Ovary (tissue), 10 donors: ENCODE measurements at places on chromosomes 4 and X.
A peak's percentile ranks its signal among the peaks of the same experiment; 100 is the strongest.

GRCh38 chr4:13378973-13379759 is 105.0 kb downstream of the RAB28 start:
- no peak for DNase-seq

- no peak for DNase-seq
These were observed 2154.4 kb upstream of the AGA start for GRCh38 chr4:179596621-179597020.

DNA sequence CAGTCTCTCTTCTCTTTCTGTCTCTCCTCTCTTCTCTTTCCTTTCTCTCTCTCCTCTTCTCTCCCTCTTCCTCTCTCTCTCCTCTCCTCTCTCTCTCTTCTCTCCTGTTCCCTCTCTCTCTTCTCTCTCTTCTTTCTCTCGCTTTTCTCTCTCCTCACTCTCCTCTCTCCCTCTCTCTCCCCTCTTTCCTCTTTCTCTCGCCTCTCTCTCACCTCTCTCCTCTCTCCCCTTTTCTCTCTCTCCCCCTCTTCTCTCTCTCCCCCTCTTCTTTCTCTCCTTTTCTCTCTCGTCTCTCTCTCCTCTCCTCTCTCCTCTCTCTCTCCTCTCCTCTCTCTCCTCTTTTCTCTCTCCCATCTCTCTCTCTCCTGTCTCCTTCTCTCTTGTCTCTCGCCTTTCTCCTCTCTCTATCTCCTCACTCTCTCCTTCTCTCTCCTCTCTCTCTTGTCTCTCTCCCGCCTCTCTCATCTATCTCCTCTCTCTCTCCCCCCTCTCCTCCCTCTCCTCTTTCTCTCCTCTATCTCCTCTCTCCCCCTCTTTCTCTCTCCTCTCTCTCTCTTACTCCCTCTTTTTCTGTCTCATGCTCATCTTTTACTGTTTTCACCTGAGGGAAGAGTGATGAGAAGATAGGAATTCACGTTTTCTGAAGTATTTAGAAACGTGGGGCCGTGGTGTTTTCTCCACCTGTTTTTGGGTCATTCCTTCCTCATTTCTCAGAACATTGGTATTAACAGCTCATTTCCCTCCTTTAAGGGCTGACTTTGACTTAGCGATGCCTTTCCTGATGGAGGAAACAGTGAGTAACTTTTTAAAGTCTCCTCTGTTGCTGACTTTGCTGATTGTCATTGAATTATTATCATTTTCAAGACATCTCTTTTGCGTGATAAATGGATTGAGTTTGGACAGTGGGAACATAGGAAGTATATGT is 80.6 kb upstream of the CD99 start:
- no peak for DNase-seq

- no peak for DNase-seq
These were observed 30.4 kb downstream of the PLS3 start for GRCh38 chrX:115591420-115591819.

- no peak for DNase-seq
These were observed 14.5 kb downstream of the CHRNA9 start for GRCh38 chr4:40349561-40350198.

- DNase-seq, result no peak
These were observed 1.6 kb upstream of the NAT8L start for GRCh38 chr4:2057382-2058065.

DNA sequence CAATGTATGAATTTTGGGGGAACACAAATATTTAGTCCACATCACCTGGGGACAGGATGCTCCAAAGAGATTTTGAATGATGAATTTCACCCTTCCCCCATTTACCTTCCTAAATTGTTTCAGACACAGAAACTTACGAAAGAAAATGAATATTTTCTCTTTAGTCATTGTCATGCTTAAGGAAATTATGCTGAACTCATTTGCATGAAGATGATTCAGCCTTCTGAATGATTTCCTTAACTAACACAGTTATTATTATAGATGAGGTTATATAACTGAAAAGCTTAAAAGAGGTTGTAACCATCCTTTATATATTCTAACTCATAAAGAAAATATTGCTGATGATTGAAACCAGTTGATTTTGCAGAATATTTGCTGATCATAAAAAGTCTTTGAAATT is 61.1 kb downstream of the KCNIP4 start:
- no peak for DNase-seq

DNA sequence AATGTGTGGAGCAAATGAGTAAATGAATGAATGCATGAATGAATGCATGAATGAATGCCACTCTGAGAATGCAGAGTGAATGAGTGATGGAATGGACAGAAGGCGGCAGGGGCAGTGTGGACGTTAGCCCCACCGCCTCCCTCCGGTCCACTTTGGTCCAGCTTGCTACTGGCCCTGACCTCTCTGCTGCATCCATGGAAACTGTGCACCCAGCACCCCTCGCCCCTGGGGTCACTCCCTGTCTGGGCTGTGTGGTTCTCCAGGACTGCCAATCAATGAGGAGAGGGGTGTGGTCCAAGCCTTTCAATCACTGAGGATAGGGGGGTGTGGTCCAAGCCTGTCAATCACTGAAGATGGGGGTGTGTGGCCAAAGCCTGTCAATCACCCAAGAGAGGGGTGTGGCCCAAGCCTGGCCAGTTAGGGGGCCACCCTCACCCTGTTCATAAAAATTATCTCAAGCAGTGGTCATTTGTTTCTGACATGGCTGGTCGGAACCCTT is 39.2 kb upstream of the ASMTL start:
- DNase-seq, result no peak

DNA sequence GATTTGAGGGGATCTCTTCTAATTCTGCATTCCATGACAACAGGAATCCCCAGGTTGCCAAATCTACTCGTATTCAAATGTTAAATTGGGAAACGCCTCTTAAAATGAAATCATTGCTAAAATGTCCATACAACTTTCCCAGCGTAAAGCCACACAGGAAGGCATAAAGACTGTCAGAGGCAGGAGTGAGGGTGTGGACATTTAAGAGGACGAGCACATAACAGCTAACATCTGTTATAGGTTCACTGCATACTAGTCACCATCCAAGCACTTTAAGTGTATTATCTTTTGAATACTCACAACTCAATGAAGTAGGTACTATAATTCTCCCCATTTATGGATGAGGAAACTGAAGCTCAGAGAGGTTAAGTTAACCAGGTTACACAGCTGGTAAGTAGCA is 35.6 kb downstream of the ATG4A start:
- no peak for DNase-seq

DNA sequence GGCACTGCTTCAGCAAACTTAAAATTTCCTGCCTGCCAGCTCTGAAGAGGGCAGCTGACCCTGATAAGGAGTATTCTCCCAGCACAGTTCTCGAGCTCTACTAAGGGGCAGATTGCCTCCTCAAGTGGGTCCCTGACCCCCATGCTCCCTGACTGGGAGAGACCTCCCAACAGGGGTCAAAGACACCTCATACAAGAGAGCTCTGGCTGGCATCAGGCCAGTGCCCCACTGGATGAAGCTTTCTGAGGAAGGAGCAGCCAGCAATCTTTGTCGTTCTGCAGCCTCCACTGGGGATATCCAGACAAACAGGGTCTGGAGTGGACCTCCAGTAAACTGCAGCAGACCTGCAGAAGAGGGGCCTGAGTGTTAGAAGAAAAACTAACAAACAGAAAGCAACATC is 1118.3 kb upstream of the ADGRL3 start:
- DNase-seq, result no peak

DNA sequence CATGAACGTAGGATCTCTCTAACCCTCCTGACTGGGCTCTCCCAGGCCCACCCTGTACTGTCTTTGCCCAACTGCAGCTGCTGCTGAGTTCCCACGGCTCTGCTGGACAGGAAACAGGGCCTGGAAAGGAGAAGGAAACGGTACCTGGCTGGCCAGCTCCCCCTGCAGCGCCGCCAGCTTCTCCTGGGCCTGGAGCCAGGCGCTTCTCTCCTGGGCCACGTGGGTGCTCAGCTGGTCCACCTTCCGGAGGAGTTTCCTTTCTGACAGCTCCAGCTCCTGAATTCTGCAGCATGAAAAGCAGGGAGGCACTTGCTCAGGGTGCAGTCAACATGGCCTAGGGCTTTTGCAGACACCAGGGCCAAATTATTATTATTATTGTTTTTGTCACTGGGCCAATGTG is 6.5 kb downstream of the C4orf50 start:
- peak; percentile 40 for DNase-seq

DNA sequence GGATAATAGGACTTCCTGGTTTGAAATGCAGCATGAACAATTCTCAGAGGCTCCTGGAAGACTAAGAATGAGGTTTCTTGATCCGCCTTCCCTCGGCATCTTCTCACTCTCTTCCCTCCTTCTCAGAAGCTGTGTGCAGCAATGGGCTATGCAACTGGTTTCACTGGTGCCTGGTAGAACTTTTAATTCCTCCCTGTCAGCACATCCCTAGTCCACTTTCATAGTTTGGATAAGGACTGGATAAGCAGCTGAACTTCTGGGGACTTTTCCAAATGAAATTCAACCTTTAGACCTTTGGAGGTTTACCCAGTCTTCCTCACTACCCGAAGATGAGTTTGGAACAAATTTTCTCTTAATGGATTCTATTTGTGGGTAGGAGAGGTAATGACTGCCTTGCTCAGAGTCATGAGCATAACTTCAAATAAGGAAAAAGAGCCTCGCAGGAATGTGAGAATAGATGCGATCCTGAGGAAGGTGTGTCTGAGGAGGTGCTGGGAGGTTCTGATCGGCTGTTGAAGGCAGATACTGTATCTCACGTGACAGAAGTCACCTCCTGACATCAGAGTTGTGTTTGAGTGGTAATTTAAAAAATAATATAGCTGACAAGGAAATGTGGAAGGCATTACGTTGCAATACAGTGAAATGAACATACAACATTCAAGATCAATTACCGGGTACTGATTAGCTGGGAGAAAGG is 56.0 kb upstream of the HAND2 start:
- no peak for DNase-seq

- no peak for DNase-seq
These were observed 88.0 kb downstream of the IRF2 start for GRCh38 chr4:184386271-184386781.

GRCh38 chr4:151358266-151358665 is 32.9 kb upstream of the SH3D19 start:
- DNase-seq, result no peak

GRCh38 chrX:134936542-134936941 is 54.2 kb upstream of the SMIM10 start:
- DNase-seq, result no peak

DNA sequence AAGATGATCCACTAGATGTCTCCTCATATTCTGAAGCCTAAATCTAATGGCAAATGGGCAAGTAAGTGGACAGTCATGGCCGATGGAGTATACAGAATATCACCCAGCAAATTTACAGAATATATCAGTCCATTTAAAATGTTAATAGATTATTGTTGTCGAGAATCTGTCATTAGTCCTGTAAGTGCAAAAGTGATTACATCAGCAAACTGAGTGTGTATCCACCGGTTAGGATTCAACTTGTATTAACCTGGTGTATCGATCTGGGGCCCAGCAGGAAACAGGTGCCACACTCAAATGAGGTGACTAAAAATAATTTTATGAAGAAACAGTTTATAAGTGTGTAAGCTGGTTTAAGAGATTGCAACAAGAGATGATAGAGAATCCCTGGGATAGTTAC is 367.9 kb upstream of the FAM47C start:
- no peak for DNase-seq

DNA sequence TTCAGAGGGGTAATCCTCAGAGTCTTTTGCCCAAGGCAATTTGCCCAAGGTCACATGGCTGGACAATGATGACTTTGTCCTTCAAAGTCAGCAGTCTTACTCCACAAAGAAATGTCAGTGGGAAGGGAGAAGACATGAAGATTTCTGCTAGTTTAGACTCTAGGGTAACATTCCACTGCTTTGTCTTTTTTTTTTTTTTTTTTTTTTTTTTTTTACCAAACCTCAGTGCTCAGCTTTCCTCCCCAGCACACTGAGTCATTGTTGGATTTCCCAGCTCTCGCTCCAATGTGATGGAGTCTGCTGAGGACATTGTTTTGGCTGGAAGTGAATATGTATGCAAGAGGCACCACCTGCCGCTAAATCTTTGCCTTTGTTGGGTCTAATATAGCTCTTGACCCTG is 7.2 kb upstream of the C1QTNF7 start:
- DNase-seq, result no peak

GRCh38 chrX:33277046-33277445 is 65.7 kb upstream of the DMD start:
- no peak for DNase-seq

DNA sequence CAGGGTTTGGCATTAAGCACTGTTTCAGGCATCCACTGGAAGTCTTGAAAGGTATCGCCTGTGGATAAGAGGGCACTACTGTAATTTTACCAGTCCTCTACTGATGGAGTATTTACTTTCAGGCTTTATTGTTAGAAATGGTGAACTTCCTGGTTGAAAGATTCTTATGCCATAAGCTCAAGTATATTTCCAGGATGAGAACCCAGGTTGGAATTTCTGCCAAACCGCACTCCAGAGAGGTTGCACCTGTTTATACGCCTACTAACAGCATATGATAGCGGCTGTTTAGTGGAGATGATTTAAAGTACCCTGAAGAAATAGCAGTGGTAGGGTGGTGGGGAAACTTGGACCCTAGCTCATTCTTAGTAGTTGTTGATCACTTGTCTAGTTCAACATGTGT is 9.9 kb downstream of the FNIP2 start:
- DNase-seq, result no peak

GRCh38 chrX:150314186-150314585 is 48.9 kb upstream of the MAMLD1 start:
- no peak for DNase-seq

DNA sequence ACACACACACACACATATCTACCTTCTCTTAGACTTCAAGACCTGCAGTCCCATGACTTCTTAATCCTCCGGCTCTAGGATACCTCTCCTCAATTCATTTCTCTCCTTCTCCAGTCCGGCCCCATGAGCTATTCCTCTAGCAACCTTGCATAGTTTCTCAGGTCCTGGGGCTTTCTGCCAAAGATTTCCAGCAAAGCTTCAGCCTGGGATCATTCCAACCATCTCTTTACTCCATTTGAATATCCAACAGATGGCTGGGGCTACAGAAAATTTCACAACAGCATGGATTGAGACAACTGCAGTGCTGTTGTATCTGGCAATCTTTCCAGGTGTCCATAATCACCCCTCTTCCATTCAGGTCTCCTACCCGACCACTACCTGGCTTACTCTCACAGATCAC is 184.1 kb downstream of the DCHS2 start:
- no peak for DNase-seq

GRCh38 chr4:103105558-103106356 is 6.1 kb upstream of the BDH2 start:
- no peak for DNase-seq

GRCh38 chr4:175561696-175562095 is 250.4 kb downstream of the GPM6A start:
- no peak for DNase-seq

DNA sequence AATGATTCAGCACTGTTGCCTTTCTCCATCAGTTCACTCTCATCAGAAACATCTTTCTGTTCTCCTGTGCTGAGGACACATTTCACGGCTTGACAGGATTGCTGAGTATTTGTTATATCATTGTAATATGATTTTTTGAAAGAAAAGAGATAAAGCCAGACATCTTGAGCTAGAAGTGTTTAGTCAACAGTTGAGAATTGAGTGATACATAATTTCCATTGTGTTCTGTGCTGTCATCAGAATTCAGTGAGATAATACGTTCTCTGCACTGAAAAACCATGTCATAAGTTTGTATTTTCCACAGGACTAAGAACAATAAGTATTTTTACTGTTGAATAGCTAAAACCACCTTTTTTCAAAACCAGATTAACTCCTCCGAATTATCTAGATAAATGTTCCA is 50.2 kb upstream of the GPRIN3 start:
- DNase-seq, result no peak
